Mucosa of gallbladder (tissue), 1 donor: ENCODE measurements at places on chromosomes 13 and 19.

- DNase-seq = no peak
These were observed 239.7 kb downstream of the MTUS2 start for GRCh38 chr13:29059800-29060199.

- DNase-seq = no peak
These were observed 6.0 kb upstream of the TNFSF11 start for GRCh38 chr13:42567906-42568305.

- DNase-seq = no peak
These were observed 114.4 kb upstream of the SERTM1 start for GRCh38 chr13:36559375-36559774.

DNA sequence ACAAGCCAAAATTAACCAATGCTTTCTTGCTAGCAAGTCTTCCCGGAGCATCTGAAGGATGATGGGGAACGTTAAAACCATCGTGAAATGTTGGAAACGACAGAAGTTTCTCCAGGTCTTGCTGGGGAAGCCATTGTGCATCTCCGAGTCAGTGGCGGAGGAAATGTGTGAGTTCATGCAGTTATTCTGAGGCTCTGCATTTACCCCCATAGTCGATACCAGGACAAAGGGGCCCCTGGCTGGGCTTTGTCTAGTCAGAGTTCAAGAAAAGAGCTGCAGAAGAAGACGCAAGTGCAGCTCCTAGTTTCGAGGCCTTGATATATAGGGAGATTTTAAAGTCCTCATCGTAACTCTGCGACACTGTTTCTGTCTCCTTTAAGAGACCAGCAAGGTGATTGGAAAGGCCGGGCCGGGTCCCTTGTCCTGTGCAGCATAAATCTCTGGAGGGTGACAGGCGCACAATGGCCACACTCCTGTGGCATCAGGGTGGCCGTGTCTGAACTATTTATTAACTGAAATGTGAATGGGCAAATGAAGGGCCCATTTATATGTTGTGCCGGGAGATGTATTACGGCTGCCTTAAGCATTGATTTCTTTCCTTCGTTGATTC is 172.0 kb downstream of the TEX29 start:
- no peak for DNase-seq

GRCh38 chr13:28872427-28873176 is 52.5 kb downstream of the MTUS2 start:
- no peak for DNase-seq
